ENCODE measurements at places on chromosomes 12 and 14. TPM values are rescaled to one million over a fixed set of nuclear protein-coding genes. Genes with fewer than 3 reads are reported as not detected.

The PLD4 gene
- total RNA-seq: 0.24 TPM

The SERPINA9 gene
- not detected for total RNA-seq

The CYP27B1 gene
- total RNA-seq: 0.57 TPM

The KRT4 gene
- total RNA-seq: not detected

The FOXJ2 gene
- total RNA-seq: 20.4 TPM

The ANG gene
- total RNA-seq: 18.0 TPM

The DCN gene
- 1,461 TPM for total RNA-seq

The DIP2B gene
- total RNA-seq: 14.0 TPM

The PAPLN gene
- 9.4 TPM for total RNA-seq

The TCTN1 gene
- total RNA-seq: 35.8 TPM

The TOMM20L gene
- total RNA-seq: not detected

The BCAT1 gene
- 44.3 TPM for total RNA-seq

The GLIPR1L2 gene
- total RNA-seq: 0.38 TPM

The PRH2 gene
- not detected for total RNA-seq

The CELA1 gene
- not detected for total RNA-seq

The PAX9 gene
- total RNA-seq: not detected

The GPRC5D gene
- total RNA-seq: not detected

The SMCO3 gene
- 0.57 TPM for total RNA-seq

The KRT6C gene
- not detected for total RNA-seq

The TRHDE gene
- 3.1 TPM for total RNA-seq

The KRT85 gene
- total RNA-seq: not detected

The MYF5 gene
- total RNA-seq: not detected

The KLRD1 gene
- 4.8 TPM for total RNA-seq

The CLEC4D gene
- total RNA-seq: 0.71 TPM

The TAS2R20 gene
- 3.0 TPM for total RNA-seq

The TCL1A gene
- total RNA-seq: 0.24 TPM

The APEX1 gene
- 96.2 TPM for total RNA-seq

The ACOT6 gene
- not detected for total RNA-seq

The WASHC3 gene
- total RNA-seq: 46.7 TPM

The KCNMB4 gene
- total RNA-seq: 1.7 TPM

The PRDM4 gene
- total RNA-seq: 21.4 TPM

The MLF2 gene
- total RNA-seq: 145 TPM

The BICDL1 gene
- 0.57 TPM for total RNA-seq

The IFI27L1 gene
- total RNA-seq: 11.2 TPM

The SLC4A8 gene
- 0.79 TPM for total RNA-seq

The SDR9C7 gene
- not detected for total RNA-seq

The GNG2 gene
- 14.5 TPM for total RNA-seq

The RTL1 gene
- not detected for total RNA-seq

The RHOJ gene
- total RNA-seq: 19.8 TPM

The SNRPF gene
- total RNA-seq: 14.0 TPM
